ENCODE measurements at places on chromosomes 3 and 15.

- no peak for DNase-seq
These were observed 48.5 kb upstream of the SKIL start for GRCh38 chr3:170309046-170309445.

DNA sequence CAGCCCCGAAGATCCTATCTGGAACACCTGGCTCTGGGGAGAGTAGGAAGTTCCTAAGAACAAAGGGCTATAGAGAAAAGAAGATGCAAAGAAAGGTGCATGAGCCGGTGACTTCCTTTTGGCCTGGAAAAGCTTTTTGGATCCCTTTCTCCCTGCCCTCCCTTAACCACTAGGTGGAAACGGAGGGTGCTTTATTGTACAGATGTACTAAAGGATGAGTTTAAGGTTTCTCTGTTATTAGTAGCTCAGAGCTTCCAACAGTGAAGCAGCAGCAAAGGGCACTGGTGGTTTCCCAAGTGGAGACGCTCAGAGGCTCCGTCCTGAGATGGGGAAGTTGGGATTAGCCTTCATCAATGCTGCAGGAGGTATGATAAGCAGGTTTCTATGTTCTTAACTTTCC is 5.9 kb upstream of the ADGRG7 start:
- DNase-seq: peak; percentile 28

DNA sequence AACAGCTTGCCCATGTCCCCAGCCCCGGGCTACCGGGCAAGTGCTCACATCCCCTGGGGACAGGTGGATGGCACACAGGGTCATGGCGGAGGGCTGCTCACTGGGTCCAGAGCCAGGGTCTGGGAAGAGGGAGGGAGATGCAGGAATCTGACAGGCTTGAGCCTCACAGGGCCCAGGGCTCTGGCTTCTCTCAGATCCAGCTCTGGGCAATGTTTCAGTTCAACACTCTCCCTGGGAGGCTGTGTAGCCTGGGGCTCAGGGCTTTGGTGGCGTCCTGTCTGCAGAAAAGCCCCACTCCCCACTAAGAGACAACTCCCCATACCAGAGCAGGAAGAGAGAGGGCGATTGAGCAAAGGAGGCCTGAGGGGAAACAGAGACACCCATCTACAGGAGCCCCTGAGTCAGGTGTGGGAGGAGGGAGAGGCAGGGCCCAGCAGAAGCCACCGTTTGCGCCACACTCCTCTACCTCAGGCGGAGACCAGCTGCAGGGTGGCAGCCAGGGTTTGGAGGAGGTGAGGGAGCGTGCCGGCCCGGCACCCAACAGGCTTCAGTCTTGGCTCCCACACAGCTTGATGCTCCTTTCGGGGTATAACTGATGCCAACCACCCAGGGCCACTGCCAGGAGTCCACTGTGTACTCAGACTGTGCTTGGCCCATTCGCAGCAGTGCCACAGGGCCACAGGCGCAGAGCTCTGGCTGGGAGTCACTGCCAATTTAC is 16.8 kb upstream of the SRP14 start:
- no peak for DNase-seq

DNA sequence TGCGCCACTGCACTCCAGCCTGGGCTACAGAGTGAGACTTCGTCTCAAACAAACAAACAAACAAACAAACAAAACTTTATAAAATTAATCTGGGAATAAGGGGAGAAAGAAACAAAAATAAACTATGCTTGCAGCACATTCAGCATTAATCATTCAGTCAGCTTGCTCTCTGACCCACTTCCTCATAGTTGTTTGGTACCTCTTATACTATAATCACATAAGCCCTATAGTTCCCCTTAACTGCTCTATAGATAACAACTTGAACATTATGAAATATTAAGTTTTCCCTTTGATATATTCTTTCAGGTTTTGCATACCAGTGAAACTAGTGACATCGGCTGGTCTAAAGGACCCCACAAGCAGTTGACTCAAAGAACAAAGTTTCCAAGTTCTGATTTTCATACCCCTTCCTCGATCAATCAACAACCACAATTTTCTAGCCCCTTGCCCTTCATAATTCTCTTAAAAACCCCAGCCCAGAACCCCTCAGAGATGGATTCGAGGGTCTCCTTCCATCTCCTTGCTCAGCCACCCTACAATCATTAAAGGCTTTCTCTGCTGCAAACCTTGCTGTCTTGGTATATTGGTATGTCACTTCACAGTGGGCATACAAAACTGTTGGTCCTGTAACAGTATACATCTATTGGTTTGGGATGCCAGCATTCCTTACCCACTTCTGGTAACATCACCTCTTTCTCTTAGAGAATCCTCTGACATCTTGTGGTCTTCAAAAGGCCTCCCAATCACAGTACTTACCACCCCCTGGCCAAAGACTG is 26.4 kb downstream of the BCL2L10 start:
- DNase-seq: no peak

GRCh38 chr3:42702982-42703694 is 540 bp upstream of the HHATL start:
- DNase-seq: no peak

GRCh38 chr3:160403796-160404470 is 4.5 kb downstream of the SMC4 start:
- DNase-seq: no peak

- no peak for DNase-seq
These were observed 9.6 kb downstream of the DNAJB8 start for GRCh38 chr3:128456776-128457715.

GRCh38 chr3:81289676-81290075 is 471.8 kb downstream of the GBE1 start:
- DNase-seq: no peak

DNA sequence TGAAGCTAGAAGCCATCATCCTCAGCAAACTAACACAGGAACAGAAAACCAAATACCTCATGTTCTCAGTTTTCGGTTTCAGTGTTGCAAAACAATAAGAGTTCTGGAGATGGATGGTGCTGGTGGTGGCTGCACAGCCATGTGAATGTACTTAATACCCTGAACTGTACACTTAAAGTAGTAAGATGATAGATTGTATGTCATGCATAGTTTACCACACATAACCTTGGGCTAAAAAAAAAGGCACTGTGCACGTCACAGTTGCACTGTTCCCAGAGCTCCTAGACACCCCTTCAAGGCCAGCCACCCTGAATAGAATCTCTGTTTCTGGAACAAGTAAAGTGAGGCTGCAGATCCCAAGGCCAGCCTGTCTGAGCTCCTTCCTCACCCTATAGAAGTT is 243.3 kb upstream of the IGF1R start:
- DNase-seq: no peak

GRCh38 chr3:72288955-72289691 is 504.2 kb upstream of the PROK2 start:
- peak; percentile 88 for DNase-seq

GRCh38 chr3:25588441-25589103 is 76.1 kb downstream of the TOP2B start:
- DNase-seq: no peak

GRCh38 chr3:194206320-194206719 is 70.4 kb downstream of the HES1 start:
- DNase-seq: peak; percentile 59

Data from head of caudate nucleus (tissue), 42 donors.